ENCODE measurements at places on chromosomes 16 and 17. TPM values are rescaled to one million over a fixed set of nuclear protein-coding genes. Genes with fewer than 3 reads are reported as not detected.

Gene AGRP
- not detected for total RNA-seq

GRCh38 chr16:51327001-51327400 is 175.9 kb upstream of the SALL1 start:
- no peak for DNase-seq

- DNase-seq, result no peak
Observed at GRCh38 chr16:64991001-64991400, 130.9 kb downstream of the CDH11 start.

DNA sequence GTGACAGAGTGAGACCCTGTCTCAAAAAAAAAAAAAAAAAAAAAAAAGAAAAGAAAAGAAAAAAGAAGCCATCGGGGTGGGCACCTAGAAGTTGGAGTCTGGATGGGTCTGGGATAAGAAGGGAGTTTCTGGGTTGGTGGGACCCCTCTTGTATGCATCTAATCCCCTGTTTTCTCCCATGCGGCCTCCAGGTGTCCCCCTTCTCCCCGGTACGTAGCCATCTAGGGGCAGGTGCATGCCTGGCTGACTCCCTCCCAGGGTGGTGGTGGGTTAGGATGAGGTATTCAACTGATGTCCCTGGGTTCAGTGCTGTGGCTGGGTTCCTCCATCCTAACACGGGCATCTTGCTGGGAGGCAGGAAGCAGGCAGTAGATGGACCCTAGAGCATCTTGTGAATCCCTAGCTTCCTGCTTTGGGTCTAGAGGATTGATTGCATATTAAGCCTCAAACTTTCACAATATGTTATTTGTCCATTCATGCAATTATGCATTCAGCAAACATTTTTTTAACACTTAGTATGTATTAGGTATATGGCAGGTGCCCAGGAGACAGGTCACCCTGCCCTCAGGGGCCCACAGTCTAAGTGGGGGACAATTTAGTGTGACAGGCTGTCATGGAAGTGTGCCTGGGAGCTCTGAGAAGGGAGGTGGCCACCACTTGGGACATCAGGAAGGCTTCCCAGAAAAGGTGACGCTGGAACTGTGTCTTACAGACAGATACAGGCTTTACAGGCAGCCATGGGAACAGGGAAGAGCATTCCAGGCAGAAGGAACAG is 13.1 kb downstream of the FMNL1 start:
- DNase-seq, result no peak

DNA sequence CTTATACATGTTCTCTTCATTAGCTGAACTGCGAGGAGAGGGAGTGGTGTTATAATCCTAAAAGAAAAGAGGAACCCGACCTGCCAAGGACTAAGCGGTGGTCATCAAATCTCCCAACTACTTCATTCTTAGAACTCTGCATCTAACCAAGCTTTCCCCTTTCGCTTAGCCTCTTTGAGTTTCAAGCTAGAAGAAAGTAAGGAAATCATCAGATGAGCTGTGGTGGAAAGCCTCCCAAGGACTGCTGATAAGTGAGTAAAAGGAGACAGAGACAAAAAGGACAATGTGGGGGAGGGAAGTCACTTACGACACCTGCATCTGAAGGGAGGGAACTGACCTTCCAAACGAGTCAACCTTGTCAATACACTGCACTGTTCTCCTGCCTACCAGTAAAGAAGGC is 121.3 kb downstream of the TRIM37 start:
- DNase-seq, result no peak

Gene LPCAT2
- 62.1 TPM for total RNA-seq

DNA sequence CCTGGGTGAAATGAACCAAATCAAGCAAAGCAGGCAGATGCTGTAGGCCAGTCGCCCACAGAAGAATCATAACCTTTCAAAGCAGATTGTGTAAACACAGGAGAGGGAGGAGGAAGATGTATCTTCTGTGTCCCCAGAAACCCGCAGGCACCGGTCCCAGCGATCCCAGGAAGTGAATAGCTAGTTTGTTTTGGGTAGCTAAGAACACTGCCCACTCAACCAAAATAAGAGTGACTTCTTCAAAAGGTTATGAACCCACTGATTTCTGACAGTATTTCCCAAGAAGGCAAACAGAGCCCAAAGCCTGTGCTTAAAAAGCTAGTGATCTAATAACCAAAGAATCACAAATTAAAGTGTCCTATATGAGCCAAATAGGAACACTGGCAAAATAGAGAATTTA is 67.8 kb downstream of the GRIN2A start:
- no peak for DNase-seq

Gene ANKRD40CL
- total RNA-seq, result not detected

GRCh38 chr17:40363111-40363827 is 1.3 kb downstream of the GJD3 start:
- no peak for DNase-seq

DNA sequence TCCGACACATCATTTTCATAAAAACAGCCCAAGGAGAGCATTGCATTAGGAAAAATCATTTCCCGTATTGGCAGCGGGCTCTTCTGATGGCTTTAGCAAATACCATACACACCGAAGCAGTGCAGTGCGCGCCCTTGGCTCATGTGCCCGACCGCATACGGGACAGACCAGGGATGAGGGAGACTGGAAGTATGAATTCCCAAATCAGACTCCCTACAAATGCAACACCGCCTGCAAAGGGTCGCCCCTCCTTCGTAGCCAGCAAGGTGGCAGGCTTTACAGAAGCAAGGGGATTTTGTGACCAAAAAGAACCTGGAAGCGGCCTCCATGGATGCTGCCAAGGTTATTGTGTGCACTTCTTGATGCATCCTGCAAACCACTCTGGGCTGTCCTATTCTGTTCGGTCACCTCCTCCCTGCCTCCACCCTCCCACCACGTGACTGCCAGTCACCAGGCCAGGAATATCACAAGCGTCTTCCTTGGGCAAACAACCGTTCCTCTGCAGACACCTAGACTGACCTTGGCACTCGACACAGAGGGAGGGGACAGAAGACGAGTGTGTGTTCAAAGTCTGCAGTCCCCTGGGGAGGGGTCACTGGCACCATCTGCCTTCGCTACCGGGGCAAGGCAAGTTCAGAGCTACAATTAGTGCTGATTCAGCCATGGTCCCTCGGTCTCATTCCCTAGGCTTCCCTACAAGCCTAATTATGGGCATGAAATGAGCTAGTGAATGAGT is 460.4 kb downstream of the SLC39A11 start:
- no peak for DNase-seq

DNA sequence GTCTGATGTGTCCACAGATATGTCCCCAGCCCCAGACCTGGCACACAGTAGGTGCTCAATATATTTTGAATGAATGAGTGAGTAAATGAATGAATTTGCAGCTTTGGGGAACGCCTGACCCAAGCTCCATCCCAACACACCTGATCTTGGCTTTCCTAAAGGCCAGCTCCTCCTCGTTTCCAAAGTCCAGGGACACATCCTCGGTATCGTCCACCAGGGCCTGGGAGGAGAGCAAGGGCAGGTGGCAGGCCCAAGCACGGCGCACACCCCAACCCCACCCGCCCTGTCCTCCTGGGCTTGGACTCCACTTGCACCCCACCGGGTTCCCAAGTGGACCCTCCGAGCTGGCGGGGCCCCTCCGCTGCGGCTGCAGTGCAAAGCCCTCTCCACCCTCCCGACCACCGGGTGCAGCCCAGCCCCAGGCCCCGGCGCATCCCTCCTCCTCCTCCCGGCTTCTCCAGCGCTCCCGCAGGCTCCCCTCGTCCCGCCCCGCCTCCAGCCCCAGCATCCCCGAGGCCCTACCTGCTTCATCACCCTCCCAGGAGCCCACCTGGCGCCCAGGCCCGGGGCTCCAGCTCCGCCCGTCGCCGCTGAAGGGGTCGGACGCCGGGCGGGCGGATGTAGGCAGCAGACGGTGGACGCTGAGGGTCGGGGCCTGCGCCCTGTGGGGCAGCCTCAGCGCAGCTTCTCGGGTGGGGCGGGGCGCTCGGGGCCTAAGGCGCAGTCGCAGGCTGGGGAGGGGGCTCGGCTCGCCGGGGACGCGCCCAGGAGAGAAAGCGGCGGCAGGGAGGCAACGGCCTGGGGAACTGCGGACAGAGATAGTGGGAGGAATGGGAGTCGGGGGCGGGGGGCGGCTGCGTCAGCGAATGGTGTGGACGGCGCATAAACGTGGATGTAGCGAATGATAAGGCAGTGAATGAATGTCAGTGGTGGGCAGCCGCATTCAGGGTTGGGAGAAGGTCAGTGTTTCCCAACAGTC is at the start of gene TVP23A:
Gene TVP23A, minus strand, starts transcription at position 832 of the 979 bp plus-strand sequence. Its CDS starts 301 bp downstream, at position 531.
- DNase-seq, result no peak

Gene TEDC2
- total RNA-seq, result 25.0 TPM

Gene OR1F1
- total RNA-seq, result 0.26 TPM

DNA sequence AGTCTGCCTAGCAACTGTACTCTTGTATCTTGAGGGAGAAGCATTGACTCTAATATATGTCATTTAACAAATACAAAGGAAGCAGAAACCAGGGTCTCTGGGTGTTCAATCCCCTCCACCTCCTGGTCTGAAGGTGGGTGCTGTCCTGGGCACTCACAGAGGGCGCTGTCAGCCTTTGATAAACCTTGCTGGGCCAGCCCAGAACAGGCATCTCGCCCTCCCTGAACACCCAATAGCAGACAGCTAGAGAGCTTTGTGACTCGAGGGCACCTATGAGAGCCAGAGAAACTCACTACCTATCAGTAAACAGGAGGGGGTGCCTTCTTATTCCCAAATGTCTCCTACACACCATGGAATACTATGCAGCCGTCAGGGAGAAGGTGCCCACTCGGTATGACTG is 6.4 kb upstream of the PIPOX start:
- no peak for DNase-seq

Gene GPRC5B
- 10.4 TPM for total RNA-seq

DNA sequence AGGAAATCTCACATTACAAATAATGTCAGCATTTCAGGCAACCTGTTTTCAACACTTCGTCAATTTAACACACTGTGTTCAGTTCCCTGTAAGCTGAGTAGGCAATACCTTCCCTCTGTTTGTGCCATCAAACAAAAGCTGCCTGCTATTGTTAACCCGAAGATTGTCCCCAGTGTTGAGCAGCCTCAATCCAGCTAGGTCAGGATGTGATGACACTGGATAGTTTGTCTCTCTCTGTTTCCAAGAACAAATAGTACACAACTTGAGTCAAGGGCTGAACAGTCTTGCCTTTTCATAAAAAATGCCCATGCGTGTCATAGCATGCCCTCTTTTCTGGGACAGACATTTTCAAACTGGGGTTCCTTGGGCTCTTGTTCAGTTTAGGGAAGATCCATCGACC is 36.4 kb downstream of the HSD17B2 start:
- DNase-seq, result no peak

GRCh38 chr16:85603203-85603755 is 9.8 kb upstream of the GSE1 start:
- DNase-seq, result no peak

Gene CCDC200
- not detected for total RNA-seq

DNA sequence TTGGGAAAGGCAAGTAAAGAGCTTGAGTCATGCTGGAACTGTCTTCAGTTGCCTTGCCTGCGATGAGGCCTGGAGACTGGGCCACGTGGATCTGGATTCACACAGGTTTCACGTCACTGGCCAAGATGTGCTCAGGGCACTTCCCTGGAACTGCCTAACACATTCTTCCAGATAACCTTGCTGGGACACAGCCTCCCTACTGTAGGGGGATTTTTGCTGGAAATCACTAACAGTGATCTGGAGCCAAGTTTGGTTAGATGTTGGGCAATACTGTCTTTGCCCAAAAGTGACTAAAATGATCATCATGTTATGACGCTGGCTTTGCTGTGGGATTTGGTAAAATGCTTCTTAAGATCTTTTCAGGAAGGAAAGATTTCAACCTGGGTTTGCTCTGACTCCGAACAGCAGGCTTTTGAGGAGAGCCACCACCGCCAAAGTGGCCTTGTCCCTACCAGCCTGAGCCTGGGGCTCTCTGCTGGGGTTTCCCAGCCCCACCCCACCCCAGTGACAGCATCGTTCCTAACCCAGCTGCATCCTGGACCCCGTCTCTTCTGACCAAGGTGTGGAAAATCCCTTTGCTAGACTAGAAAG is 14.7 kb downstream of the C1QTNF1 start:
- DNase-seq, result no peak

- no peak for DNase-seq
Observed at GRCh38 chr16:48129926-48130325, 25.9 kb downstream of the ABCC12 start.

GRCh38 chr17:58577696-58578095 is 63.3 kb upstream of the MTMR4 start:
- peak; percentile 10 for DNase-seq

GRCh38 chr17:652314-652713 is 62.3 kb downstream of the VPS53 start:
- DNase-seq, result no peak

DNA sequence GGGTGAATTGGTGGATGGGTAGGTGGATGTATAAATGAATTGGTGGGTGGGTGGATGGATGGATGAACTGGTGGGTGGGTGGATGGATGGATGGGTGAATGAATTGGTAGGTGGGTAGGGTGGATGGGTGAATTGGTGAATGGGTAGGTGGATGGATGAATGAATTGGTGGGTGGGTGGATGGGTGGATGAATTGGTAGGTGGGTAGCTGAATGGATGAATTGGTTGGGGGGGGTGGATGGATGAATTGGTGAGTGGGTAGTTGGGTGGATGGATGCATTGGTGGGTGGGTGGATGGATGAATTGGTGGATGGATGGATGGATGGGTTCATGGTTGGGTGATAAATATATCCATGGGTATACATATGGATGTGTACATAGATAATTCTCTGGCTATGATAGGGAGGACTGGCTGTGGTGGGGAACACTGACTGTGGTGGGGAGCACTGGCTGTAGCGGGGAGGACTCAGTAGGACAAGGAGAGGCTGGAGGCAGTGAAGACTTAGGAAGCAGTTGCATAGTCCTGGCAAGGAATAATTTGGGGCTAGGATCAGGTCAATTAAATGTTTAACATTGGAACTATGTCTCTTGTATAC is 54.4 kb downstream of the ABCC1 start:
- DNase-seq, result no peak

GRCh38 chr16:2751577-2752034 is 832 bp upstream of the SRRM2 start:
- no peak for DNase-seq

GRCh38 chr16:3643095-3643730 is 11.3 kb upstream of the DNASE1 start:
- DNase-seq, result no peak

Measured in Panc1 (cell line).